Right ventricle myocardium inferior (tissue), 1 donor: ENCODE measurements at places on chromosomes 11 and 22. TPM values are rescaled to one million over a fixed set of nuclear protein-coding genes. Genes with fewer than 3 reads are reported as not detected.

DNA sequence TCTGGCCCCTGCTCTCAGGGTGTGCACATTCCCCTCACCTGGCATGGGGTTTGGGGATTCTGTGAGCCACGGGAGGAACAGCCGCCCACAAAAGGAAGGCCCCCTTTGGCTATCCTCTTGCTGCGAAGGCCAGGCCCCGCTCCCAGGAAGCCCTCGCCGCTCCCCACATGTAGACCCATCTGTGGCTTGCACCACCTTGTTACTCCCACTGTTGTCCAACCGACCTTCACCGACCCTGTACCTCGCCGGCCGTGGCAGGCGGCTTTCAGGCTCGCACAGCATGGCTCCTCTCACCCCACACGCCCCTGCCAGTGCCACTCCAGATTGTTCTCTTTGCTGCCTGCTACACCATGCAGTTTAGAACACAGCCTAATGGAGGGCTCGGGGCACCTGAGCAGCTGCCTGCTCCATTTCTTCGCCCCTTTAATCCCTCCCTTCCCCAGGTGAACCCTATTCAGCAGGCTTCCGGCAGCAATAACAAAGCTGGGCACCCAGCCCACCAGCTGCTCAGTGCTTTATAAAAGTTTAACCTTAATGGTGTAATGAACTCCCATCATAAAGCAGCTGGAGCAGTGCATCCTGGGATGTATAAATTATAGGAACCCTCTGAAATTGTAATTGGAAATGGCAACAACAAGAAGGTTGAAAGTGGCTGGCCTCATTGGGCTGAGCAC, 10.7 kb downstream of the DAGLA start:
- DNase-seq: peak; percentile 15

- DNase-seq: peak; percentile 90
Measured at GRCh38 chr11:77073328-77074001, 6.7 kb downstream of the CAPN5 start.

SF1 gene
- 172 TPM for total RNA-seq

RAB36 gene
- total RNA-seq: 0.54 TPM

DEUP1 gene
- not detected for total RNA-seq

TCP11L1 gene
- 6.4 TPM for total RNA-seq
